ENCODE measurements at places on chromosomes 13 and 19.

DNA sequence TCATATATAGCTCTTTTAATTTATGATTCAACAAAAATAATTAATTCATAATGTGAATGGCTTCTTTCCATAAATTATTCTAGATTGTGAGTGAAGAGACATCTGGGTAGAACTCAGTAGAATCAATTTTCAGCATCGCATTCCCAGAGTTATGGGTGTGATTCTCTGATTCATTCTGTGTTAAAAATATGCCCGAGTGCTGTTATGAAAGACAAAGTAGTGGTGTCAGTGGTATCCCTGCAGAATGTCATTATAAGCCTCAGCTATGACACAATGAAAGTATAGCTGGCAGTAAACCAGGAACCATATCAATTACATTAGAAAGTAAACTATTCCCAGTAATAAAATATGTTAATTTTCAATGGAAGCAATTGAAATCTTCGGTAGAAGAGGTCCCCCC, 480.5 kb upstream of the SLITRK1 start:
- DNase-seq = no peak

DNA sequence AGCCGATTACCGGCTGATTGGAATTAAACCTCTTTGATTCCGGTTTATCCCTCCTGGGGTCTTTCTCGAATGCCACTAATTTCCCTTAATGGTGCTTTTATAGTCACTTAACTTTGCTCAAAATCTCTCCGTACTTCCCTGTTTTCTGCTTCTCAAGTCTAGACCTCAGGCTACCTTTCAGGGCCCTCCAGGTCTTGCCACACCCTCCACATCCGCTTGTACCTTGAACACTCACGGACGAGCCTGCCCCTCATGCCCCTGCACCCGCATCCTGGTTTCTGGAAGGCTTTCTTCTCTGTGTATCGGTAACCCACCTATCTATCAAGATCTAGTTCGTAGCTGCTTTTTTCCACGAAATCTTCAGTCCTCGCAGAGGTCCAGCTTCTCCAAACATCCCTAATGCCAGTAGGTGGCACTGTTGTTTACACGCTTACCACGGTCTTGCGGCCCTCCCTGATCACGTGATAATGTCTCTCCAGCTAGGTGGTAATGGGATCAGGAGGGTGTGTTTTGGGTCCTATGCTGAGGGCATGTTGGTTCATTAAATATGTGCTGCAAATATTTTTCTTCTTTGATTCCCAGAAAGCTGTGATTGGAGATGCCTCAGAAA, 13.8 kb downstream of the ATP12A start:
- peak; percentile 61 for DNase-seq

GRCh38 chr19:18434411-18435175, 3.3 kb downstream of the ISYNA1 start:
- DNase-seq = no peak

GRCh38 chr19:5038631-5039271, 69.8 kb downstream of the KDM4B start:
- DNase-seq = peak; percentile 59

GRCh38 chr13:89239361-89240127, 1568.4 kb downstream of the SLITRK5 start:
- no peak for DNase-seq

- DNase-seq = no peak
Measured at GRCh38 chr13:29903996-29904395, 53.6 kb upstream of the UBL3 start.

- DNase-seq = peak; percentile 84
Measured at GRCh38 chr19:51904331-51905165, at the start of gene ZNF649. ZNF649 (minus strand) TSS chr19:51905017; CDS start chr19:51900107, 4,910 bp downstream.

GRCh38 chr13:41462427-41462826, 5.1 kb downstream of the RGCC start:
- DNase-seq = no peak

DNA sequence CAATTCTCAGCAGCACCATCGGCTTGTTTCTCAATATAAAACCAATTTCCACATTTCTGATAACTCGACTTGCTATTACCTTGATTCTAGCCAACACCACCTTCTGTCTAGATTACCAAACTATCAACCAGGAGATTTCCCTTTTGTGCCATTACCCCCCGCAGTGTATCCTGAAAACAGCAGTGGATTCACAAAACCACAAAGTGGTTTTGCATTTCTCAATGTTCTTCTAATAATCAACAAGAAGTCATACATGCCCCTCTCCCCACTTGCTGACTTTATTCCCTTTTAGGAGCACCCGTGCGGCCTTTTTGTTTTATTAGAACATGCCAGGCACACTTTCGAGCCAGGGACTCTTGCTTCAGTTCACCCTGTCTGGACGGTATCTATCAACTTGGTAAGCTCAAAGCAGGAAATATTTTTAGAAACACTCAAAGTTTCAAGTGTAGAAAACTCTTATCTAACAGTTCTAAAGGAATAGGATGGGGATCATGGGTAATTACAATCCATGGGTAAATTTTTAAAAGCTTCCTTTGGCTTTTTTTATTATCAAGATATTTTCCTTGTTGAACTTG, 967.4 kb downstream of the EFNB2 start:
- no peak for DNase-seq

- no peak for DNase-seq
Measured at GRCh38 chr19:16205205-16206045, 7.7 kb downstream of the AP1M1 start.

DNA sequence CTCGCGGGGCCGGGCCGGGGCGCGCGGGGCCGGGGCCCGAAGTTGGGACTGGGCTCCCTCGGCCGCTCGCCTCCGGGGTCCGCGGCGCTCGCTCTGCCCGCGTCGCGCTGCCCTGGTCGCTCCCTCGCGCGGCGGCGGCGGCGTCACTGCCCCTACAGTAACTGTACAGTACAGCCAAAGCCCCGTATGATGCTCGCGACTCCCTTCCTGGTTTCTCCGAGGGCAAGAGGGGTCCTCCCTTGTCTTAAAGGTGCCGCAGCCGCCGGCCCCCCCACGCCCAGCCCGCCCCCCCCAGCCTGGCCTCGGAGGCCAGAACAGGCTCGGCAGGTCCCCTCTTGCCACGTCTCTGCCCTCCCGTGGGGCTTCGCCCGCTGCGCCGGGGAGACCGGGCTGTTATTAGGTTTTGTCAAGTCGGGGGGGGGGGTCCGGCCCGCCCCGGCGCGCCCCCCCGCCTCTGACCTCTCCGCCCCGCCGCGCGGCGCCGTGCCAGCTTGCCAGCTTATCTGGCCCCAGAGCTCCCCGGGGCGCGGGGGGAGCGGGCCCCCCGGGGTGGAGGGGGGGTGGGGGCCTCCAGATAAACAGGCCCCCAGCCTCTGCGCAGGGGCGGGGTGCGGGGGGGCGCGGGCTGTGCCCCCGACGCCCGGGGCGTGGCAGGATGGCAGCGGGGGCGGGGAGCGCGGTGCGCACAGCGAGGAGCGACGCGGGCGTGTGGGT, at the start of gene ZBTB7A:
Gene ZBTB7A (minus strand): TSS at position 218 of the 714 bp plus-strand sequence. CDS start 11,667 bp downstream, outside the sequence.
- peak; percentile 64 for DNase-seq

GRCh38 chr19:41890936-41891335, 8.0 kb downstream of the ARHGEF1 start:
- no peak for DNase-seq

GRCh38 chr13:100357764-100358163, 230.8 kb downstream of the GGACT start:
- no peak for DNase-seq

- DNase-seq = no peak
Measured at GRCh38 chr19:58350871-58351557, 2.3 kb downstream of the A1BG start.

GRCh38 chr19:35905178-35905727, 2.8 kb downstream of the TYROBP start:
- no peak for DNase-seq

DNA sequence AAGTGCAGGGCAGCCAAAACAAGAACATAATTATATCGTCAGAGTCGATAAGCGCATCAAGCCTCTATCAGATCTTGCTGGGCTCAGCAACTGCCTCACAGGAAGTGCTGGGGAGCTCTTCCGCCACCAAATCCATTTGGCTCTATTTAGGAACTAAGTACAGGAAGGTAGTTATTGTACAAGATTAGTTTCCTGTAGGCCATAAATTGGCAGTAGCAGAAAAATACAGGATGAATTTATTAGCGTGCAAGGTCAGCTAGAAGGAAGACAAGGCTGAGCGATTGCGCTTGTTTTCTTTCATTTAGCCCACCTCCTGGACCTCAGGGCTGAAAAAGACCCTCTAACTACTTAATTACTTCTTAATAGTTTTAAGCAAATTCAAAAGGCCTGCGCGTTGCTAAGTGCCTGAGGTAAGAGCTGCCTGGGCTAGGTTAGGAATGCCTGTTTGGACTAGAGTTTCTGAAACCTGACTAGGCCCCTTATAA, 118.5 kb downstream of the IRS2 start:
- no peak for DNase-seq

DNA sequence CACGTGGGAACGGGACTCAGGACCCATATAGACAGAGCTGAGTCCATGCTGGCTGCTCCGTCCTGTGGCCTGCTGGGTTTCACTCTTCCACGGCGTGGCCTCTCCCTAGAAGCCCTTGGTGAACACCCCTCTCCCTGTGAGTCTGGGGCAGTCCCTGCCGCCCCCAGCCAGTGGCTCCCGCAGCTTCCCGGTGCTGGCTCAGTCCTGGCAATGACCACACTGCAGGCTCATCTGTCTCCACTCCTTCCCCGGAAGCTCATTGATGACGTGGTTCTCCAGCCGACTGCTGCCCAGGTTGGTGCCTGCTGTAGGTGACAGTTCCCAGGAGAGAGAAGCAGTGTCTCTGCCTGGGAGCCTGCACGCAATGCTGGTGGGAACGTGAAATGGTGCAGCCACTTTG, 2.1 kb upstream of the TEX29 start:
- DNase-seq = no peak

DNA sequence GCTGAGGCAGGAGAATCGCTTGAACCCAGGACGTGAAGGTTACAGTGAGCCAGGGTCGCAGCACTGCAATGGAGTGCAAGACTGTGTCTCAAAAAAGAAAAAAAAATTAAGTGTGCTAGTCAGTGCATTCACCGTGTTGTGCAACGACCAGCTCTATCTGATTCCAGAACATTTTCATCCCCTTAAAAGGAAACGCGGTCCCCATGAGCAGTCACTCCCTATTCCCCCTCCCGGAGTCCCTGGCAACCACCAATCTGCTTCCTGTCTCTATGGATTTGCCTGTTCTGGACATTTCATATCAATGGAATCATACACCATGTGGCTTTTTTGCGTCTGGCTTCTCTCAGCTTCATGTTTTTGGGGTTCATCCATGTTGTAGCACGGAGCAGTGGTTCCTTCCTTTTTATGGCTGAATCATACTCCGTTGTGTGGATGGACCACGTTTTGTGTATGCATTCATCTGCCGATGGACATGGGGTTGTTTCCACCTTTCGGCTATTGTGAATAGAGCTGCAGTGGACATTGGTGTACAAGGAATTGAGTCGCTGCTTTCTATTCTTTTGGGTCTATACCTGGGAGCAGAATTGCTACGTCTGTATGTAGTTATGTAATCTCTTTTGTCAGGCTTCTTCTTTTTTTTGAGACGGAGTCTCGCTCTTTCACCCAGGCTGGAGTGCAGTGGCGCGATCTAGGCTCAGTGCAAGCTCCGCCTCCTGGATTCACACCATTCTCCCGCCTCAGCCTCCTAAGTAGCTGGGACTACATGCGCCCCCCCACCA, 19.8 kb downstream of the MYO9B start:
- DNase-seq = no peak

- no peak for DNase-seq
Measured at GRCh38 chr13:33743438-33744368, 74.2 kb upstream of the RFC3 start.

GRCh38 chr13:28022848-28023518, 34.5 kb upstream of the URAD start:
- DNase-seq = no peak

DNA sequence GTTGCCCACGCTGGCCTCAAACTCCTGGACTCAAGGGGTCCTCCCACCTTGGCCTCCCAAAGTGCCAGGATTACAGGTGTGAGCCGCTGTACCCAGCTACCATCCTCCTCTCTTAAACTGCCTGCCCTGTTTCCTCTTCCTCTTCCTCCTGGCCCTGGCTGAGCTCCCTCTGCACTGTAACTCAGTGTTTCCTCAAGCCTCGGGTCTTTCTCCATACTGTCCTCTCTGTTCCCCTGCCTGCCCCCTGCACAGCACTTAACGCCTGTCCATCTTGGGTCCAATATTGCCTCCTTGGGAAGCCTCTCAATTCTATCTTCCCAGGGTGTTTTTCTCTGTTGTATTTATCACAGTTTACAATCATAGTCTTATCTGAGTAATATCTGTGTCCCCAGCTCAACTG, 6.1 kb downstream of the LIPE start:
- DNase-seq = no peak

DNA sequence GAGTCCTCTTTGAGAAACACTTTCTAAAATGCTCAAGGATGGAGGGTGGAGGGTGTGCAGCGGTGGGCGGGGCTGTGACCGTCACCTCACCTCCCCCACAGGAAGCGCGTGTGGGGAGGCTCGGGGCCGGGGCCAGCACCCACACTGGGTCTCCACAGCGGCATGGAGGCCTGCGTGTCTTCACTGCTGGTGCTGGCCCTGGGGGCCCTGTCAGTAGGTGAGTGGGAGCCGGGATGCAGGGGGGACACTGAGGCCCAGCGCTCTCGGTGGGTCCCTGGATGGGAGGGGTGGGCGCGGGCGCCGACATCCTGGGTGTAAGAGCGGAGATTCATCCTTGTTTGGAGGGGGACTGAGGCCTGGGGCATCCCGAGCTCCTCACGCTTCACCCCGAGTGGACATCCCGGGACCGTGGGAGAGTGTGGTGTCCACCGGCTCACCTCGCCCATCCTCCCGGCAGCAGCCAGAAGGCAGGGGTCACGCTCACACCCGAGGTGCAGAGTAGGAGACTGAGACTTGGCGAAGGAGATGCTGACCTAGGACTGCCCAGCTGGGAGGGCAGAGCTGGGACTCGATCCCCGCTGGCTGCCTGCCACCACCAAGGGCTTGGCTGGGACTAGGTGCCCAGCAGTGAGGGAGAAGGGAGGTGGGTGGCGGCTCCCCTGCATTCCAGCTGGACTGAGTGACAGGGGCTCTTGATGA, at the start of gene GZMM:
Gene GZMM (plus strand): TSS at position 144 of the 699 bp plus-strand sequence. CDS start 19 bp downstream, at position 163.
- DNase-seq = no peak

- no peak for DNase-seq
Measured at GRCh38 chr13:109767023-109767422, 19.4 kb downstream of the IRS2 start.

GRCh38 chr19:39470724-39471339, 9.8 kb upstream of the TIMM50 start:
- DNase-seq = no peak

DNA sequence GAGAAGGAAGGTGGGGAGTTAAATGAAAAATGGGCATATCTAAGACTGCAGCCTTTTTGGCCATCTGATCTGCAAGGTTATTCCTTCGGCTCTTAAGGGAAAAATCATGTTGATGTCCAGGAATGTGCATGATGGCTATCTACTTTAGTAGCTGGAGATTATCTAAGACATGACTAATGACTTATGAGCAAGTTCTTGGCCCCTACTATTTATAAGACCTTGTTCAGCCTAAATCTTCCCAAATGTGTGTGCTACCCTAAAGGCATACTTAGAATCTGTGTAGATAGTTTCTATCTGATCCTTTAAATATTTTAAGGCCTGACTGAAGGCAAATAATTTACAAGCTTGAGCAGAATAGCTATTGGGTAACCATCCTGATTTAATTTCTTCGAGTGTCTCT, 41.8 kb upstream of the CD177 start:
- no peak for DNase-seq

GRCh38 chr19:4233282-4233853, 4.0 kb downstream of the EBI3 start:
- peak; percentile 70 for DNase-seq
